ENCODE measurements at places on chromosomes 6 and 20.

- DNase-seq = no peak
These were observed 209.7 kb upstream of the SUPT3H start for GRCh38 chr6:45587229-45588060.

GRCh38 chr6:110529907-110530306 is 53.5 kb upstream of the SLC22A16 start:
- DNase-seq = no peak

DNA sequence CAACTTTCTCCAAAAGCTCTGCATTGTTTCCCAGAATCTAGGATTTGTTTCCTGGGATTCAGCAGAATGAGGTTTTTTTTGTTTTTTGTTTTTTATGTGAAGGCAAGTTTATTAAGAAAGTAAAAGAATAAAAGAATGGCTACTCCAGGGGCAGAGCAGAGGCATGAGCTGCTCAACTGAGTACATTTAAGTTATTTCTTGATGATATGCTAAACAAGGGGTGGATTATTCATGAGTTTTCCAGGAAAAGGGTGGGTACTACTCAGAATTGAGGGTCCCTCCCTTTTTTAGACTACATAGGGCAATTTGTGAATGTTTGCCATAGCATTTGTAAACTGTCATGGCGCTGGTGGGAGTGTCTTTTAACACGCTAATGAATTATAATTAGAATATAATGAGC is 292.5 kb upstream of the SGK1 start:
- DNase-seq = no peak

DNA sequence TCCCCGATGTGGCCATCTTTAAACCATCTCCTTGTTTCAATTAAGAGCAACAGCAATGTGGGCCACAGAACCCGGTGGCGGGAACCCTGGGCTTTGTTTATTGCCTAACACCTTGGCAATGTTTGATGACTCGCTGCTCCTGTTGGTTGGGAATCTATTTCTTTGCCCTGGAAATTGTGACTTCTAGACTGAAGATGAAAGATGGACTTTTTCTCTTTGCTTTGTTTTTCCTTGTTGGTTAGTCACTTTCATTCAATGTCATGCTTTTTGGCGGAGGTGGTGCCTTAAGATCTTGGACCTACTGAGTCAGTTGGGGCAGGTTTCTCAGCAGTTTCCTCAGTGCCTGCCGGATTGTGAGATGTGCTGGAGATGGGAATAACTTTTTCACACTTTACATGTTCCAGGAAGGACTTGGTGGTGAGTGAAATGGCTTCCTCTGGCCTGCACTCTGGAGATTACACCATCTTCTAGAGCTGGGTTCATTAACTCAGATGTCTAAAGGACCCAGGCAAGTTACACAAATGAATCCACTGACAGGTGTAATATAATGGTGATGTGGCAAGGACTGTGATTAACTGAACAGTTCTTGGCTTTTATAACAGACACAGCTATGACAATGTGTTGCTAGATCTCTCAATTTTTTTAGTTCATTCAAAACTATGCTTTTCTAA is 56.3 kb downstream of the TSHZ2 start:
- DNase-seq = no peak

GRCh38 chr6:170032706-170033309 is 258.1 kb downstream of the DLL1 start:
- DNase-seq = no peak

DNA sequence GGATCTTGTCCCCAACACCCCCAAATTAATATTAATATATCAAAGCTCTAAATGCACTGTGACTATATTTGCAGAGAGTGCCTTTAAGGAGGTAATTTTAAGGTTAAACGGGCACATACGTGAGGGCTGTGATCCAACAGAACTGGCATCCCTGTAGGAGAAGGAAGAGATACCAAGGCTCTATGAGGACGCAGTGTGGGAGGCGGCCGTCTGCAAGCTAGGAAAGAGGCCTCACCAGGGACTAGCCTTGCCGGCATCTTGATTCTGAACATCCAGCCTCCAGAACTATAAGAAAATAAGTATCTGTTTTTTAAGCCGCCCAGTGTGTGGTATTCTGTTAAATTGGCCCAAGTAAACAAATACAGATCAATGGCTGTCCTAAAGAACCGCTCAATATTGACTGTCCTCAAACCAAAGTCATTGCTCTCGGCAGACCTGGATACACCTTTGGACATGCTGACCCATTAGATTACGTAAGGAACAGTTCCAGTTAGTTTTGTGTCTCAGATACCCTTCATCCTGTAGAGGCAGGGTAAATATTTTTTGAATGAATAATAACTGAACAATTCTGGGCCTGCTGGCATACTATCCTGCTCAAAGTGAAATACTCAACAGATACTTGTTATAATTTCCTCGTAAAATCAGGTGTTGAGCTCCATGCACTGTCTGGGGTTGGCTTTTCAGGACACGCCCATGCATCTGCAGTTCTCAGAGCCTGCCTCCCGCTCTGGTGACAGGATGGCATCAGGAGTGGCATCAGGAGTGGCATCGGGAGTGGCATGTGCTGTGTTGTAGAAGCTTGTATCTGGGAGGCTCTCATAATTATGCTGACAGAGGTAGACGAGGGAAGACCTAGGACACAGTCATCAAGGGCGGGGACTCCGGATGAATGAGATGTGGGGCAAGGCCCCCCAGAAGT is 6.3 kb downstream of the PRR18 start:
- DNase-seq = no peak

- no peak for DNase-seq
These were observed 90.1 kb downstream of the SPTLC3 start for GRCh38 chr20:13098720-13099355.

- DNase-seq = no peak
These were observed 32.3 kb downstream of the JAG1 start for GRCh38 chr20:10641467-10641866.

GRCh38 chr6:43679057-43679456 is 8.5 kb downstream of the MRPS18A start:
- no peak for DNase-seq

DNA sequence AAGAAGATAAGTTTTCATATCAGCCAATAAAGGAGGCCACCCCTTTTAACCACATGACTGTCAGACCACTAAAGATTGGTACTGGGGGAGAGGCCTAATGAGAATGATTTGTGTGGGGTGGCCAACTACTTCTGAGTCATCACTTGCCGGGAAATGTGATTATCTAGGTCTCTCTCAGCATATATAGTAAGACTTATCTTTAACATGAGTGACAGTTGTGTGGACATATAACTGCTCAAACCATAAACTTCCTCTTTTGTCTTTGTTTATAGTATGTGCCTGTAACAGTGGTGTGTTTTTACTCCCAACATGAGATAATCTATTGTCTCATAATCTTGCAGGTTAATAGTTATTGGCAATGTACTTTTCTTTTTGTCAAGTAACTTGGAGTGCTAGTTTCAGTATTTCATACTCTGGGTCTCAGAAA is 312.4 kb downstream of the CDKAL1 start:
- DNase-seq = no peak

All from T47D (cell line).